Fibroblast of lung (primary cell): ENCODE measurements at places on chromosomes 16 and 17. TPM values are rescaled to one million over a fixed set of nuclear protein-coding genes. Genes with fewer than 3 reads are reported as not detected.

Gene SLC16A6
- polyA plus RNA-seq, result 1.7 and 8.8 TPM in 2 replicates

- DNase-seq, result no peak
Observed at GRCh38 chr17:8408371-8408770, 10.7 kb upstream of the RNF222 start.

Gene DPEP2
- not detected in 2 replicates for polyA plus RNA-seq

Gene KRT39
- 0.19 and 0.22 TPM in 2 replicates for polyA plus RNA-seq
